Cardiac fibroblast (primary cell): ENCODE measurements at places on chromosomes 11 and 22.
A peak's percentile ranks its signal among the peaks of the same experiment; 100 is the strongest.

DNA sequence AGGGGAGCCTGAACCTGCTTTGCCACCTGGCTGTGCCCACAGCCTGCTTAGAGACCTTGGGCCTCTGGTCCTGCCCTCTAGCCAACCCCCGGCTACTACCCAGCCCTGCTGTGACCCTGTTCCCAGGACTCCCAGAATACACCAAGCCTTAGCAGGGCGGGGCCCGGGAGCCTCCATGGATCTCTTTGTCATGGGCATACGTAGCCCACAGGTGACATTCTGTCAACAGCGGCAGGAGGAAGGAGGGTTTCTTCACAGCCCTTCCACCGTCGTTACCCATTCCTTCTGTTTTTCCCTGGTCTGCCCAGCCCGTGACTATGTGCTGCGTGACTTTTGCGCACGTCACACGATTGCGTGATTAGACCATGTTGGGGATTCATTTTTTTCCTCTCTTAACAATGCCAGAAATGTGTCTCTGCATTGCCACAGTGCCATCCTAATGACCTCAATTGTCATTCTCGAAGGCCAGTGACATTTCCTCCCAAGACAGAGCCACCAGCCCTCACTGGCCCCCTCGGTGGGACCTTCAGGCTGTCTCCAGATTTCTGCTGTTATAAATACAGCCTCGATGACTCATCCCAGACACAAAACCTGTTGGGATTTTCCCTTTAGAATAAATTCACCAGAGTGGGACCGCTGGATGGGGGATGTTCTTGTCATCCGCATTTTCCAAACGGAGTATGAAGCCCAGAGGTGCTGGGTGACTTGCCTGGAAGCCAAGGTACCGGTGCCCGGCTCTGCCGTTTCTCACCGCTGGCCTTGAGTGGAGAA is 9.0 kb downstream of the SYT12 start:
- DNase-seq: peak; percentile 68

- DNase-seq: peak; percentile 53
These were observed 5.1 kb upstream of the P2RX6 start for GRCh38 chr22:21009638-21010425.

GRCh38 chr11:19294444-19294843 is 53.7 kb upstream of the E2F8 start:
- no peak for DNase-seq

DNA sequence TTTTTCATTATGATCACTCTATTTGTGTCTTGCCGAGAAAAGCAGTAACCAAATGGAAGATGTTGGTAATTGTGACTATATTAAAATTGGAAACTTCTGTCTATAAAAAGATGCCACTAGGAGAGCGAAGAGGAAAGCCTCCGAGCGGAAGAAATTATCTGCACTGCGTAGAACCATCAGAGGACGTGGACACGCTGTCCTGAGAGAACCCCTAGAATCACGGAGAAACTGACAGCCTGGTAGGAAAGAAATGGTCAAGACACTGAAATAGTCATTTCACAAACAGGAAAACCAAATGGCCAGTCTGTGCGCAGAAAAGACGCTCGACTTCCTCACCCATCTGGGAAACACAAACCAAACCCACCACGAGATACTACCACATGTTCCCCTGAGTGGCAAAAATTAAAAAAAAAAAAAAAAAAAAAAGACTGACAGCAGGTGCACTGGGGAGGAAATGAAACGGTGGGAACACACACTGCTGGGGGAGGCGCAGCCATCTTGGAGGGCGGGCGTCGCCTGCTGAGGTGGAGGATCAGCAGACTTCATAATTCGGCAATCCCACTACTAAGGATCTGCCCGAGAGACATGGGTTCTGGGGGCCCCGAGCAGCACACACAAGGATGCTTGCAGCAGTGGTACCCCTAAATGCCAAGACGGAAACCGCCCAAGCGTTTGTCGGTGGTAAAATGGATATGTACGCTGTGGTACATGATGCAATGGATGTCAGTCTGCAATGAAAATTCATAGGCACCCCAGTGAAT is 21.3 kb downstream of the IFITM10 start:
- no peak for DNase-seq

DNA sequence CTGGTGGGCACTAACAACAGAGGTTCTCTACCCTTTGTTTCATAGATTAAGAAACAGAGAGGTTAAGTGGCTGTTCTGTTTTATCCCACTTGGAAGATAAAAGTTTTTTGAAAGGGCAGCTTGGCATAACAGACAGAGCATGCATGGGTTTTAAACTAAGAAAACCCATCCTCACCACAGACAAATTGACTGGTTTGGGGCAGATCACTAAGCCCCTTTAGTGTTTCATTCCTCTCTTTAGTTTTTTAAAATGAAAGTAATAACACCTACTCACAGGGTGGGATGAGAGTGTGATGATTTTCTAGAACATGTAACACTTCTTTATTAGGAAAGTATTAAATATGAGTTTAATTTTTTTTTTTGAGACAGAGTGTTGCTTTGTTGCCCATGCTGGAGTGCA is 12.3 kb upstream of the RRAS2 start:
- no peak for DNase-seq
